ENCODE measurements at places on chromosomes 4 and X. TPM values are rescaled to one million over a fixed set of nuclear protein-coding genes. Genes with fewer than 3 reads are reported as not detected.

CITED1 gene
- 16.4 TPM for polyA plus RNA-seq

DNA sequence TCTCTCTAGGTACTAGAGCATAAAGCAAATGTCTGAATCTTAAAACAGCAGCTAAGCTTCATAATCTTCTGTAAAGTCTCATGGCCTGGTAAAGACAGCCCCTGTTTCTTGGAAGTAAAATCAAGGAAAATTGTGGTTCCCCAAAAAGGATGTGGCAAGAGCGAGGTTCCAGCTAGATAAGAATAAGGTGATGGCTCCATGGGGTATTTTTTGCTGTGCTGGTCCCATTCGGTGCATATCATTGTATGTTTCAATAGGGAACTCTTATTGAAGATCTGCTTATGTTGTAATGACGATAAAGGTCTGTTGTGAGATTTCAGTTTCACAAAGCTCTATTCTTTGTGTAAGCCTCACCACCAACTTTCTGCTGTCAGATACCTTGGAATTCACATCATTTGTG lies 316.9 kb upstream of the NOCT start:
- DNase-seq, result no peak

GRCh38 chr4:106258145-106259045 lies 57.6 kb downstream of the TBCK start:
- no peak for DNase-seq

- peak; percentile 87 for DNase-seq
Measured at GRCh38 chr4:185471235-185472102, at the start of gene CCDC110. CCDC110 (minus strand) TSS chr4:185471733; CDS start chr4:185471683, 50 bp downstream.

DNA sequence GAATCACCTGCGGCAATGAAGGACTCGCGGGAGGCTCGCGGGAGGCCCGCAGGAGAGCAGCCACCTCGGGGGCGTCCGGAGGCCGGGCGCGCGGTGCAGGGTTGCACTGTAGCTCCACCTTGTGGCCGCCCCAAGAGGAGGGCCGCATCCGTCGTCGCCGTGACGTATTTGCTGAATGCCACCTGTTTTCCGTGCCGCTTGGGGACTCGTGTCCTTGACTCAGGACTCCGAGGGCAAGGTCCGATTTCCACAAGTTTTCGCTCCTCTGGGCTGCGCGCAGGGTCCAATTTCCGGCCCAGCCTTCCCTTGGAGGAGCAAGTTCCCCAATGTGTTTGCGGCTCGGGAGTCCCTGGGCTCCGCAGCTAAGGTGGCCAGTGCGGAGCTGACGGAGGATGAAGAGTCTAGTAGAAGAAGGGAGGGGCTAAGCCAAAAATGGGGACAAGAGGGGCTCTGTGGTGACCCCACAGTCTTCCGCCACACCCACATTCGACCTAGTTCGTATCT lies 10.7 kb upstream of the DLG3 start:
- DNase-seq, result peak; percentile 38

DNA sequence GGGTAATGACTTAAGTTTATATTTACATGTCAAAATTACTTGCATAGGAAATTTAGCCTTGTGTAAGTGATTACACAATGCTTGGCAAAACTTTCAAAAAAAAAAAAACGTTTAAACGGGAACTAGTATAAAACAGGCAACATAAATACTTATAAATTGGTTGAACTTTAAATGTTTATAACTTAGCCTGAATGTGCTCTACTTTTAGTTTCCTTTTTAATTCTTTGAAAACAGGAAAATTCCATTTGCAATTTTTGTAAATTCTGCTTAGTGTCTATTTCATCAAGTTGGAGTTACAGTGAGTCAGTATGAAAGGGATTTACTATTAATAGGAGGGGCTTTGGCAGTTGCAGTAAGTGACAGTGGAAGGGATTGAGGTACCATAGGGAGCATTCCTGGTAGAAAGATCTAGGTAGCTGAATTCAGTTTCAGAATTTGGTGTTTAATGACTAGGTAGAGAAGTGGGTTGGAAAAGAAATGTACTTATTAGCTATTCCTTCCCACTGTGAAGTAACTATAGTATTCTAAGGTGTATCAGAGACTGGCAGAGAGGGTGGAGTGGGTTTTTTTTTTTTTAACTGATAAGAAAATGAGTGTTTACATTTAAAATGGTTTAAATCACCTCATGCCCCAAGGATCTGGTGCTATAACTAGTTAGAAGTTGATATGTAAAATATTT lies 2.8 kb downstream of the STAG2 start:
- no peak for DNase-seq

DNA sequence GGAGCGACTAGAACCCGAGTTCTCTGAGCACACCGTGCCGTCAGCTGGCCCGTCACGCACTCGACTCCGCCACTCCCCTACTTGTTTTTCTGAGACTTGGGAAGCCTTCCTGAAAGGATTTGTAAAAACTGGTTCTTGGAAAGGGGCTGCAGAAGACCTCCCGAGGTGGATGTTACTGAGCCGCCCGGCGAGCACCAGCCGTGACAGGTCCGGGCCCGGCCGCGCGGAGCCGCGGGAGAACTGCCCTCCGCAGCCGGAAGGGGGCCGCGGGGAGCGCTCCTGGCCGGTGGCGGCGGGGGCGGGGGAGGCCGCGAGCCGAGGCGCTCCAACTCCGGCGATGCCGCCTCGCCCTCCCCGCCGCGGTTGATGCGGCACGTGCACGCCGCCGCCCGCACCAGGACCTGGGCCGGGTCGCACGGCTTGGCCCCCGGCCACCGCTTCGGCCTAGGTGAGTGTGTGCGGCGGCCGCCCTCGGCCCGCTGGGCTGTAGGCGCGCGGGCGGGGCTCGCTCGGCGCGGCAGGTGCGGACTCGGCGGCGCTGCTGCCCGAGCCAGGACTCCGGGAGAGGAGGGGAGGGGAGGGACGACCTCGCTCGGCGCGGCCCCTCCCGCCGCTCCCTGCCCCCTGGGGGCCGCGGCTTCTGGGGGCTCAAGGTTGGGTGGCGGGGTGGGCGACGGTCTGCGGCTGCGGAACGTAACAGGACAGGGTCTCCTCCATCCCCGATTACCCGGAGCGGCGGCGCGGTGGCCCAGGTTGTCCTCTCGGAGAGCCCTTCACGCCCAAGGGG lies 1.7 kb downstream of the SPRY1 start:
- DNase-seq, result peak; percentile 45

DMP1 gene
- polyA plus RNA-seq, result 0.01 TPM

PLS3 gene
- polyA plus RNA-seq, result 299 TPM

GRCh38 chr4:163542275-163542674 lies 47.8 kb downstream of the TMA16 start:
- DNase-seq, result no peak

GRCh38 chr4:25524663-25525062 lies 131.0 kb upstream of the SLC34A2 start:
- DNase-seq, result no peak

AMBN gene
- 1.2 TPM for polyA plus RNA-seq

- no peak for DNase-seq
Measured at GRCh38 chr4:152044331-152045036, 283.7 kb upstream of the GATB start.

DNA sequence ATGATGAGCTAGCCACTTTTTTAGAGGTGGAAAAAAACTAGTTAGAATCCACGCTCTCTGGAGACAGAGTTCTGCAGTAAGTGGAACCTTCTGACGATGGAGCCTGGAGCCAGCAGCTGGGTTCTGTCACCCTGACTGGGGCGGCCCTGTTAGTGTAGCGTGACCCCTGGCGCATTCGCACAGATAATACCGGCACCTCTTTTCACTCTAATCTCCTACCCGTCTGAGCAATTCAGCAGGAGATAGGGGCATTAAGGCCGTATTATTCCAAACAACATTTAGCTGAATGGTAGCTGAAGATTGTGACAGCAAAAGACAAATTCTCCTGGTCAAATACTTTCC lies 292.6 kb downstream of the FBXO8 start:
- DNase-seq, result peak; percentile 43

GRCh38 chr4:162797108-162797507 lies 369.6 kb downstream of the NAF1 start:
- no peak for DNase-seq

DNA sequence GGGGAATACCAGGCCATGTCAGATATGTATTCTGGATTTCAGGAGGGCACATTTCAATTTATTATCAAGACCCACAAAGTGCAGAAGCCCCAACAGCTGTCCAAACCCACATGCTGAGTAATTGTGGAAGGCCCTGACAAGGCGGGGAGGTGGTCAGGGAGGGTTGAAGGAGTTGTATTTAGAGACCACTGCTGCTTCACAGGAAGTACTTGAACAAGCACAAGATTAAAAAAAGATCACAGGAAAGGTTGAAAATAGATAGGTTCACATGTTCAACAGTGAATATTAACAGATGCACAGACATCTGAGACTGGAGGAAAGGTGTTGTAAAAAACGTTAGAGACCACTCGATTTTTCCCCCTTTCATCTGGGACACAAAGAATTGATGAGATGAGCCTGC lies 17.9 kb downstream of the ATP8A1 start:
- no peak for DNase-seq

DNA sequence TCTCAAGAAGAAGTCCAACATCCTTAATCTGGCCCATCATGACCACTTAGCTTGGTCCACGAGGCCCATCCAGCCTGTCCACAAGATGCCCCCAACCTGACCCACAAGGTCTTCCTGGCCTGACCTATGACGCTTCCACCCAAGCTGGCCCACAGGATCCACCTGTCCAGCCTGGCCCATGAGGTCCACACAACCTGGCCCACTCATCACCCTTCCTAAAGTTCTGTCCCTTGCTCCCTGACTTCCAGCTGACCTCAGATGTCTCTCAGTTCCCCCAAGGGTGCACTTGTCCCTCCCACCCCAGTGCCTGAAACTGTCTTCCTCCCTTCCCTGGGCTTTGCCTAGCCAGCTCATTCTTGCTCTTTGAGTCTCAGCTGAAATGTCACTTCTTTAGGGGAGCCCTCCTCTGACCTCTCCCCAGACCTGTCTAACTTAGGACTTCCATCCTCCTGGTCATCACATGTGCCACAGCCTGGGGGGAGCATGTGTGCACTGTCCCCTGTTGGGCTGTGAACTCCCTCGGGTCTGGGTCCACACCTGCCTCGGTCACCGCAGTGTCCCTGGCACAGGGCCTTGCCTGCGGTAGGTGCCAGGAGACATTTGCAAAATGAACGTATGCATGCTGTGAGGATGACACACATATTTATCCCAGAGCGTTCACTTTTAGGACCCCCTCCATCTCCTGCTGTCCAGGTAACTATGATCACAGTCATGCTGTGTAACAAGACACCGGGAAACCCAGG lies 61.7 kb downstream of the EVC start:
- DNase-seq, result no peak

GRCh38 chrX:75968293-75968692 lies 183.2 kb upstream of the MAGEE2 start:
- no peak for DNase-seq

CTAG1B gene
- not detected for polyA plus RNA-seq

DNA sequence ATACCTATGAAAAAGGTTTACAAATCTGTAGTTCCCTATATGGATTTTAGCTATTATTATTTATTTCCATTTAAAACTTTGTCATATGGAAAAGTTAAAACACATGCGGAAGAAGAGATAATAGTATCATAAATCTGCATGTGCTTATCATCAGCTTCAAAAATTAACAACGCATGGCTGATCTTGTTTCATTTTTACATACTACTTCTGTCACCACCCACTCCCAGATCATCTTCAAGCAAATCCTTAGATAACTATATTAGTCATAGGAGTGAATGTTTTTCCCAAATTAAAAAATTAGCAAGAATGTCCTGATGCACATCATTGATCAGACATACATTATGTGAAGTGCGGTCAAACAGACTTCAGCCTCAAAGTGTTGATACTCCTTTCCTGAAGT lies 24.6 kb upstream of the MOB1B start:
- no peak for DNase-seq

GRCh38 chr4:122577189-122577553 lies 43.7 kb downstream of the IL21 start:
- no peak for DNase-seq

- no peak for DNase-seq
Measured at GRCh38 chr4:2598511-2599303, 62.3 kb downstream of the FAM193A start.

- no peak for DNase-seq
Measured at GRCh38 chr4:113411496-113411938, 350.0 kb downstream of the CAMK2D start.

DNA sequence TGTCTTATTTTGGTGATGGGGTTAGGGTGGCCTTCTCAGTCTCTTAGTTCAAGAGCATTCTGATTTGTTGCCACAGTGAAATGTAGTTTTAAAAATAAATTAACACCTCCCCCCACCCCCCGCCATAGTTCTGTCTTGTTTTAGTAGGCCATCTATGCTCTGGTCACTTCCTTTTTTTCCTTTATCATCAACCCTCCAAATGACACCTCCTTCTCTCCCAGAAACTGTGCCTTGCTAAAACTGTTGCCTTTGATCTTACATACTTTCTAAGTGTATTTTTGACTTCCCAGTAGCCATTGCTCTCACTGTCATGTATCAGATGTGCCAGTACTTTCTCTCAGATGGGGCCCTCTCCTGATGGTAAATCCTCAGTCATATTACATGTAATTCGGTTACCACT lies 14.5 kb upstream of the NDUFC1 start:
- DNase-seq, result no peak

APELA gene
- polyA plus RNA-seq, result 10.7 TPM

DNA sequence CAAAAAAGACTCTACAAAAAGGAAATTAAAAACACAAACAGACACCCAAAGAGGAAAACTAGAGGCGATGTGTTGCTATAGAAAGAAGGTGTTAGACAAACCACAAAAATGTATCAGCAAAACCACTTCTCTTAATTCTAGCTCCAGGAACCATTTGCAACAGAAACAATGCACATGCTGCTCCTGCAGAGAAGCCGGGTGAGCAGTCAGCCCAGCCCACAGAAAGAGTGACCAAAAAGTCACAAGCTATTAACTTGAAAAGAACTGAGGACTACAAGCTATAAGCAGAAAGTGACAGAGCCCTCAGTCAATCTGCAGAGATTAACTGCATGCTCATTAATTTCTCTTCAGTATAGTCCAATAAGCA lies 96.2 kb upstream of the KLHL13 start:
- no peak for DNase-seq

TMEM47 gene
- 44.5 TPM for polyA plus RNA-seq

GLRB gene
- polyA plus RNA-seq, result 16.1 TPM

- DNase-seq, result no peak
Measured at GRCh38 chrX:153635788-153636668, 11.0 kb upstream of the DUSP9 start.

P2RY4 gene
- 0.18 TPM for polyA plus RNA-seq

DNA sequence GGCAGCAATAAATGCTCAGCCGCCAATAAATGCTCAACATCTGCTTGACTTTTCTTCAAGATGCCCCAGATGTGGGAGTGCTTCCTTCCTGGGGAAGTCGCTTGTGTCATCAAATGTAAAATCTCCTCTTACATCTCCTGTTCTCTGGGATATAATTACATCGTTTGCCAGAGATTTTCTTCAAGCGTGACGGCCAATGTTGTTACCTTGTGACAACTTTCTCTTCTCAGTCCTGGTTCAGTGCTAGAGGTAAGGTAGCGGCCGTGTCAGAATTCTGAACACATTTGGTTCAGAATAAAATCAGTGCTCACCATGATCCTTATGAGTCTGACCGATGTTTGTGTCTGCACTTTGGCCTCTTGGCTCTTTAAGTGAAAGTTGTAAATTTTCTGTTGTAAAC lies 102.5 kb downstream of the ASMT start:
- peak; percentile 26 for DNase-seq

GRCh38 chrX:135480076-135480475 lies 40.4 kb upstream of the INTS6L start:
- no peak for DNase-seq

IL21 gene
- polyA plus RNA-seq, result not detected

PDE6B gene
- 50.6 TPM for polyA plus RNA-seq
